ENCODE measurements at places on chromosomes 6 and 20.

DNA sequence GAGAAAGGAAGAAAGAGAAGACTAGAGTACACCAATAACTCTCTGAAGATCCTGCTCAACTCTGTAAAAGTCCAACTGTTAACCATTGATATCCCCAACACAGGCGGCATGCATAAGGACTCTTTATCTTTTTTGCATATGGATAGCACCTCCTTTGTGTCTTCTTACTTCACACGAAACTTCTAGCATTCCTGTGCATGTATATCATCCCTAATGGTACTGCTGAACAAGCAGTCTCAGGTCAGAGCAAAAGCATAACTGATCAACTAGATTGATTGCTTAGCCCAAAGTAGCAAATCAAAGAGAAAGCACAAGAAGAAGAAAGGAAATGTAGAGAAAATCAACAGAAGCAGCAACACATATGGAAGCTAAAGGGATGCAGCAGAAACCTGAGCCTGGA, 234.4 kb downstream of the SYNE1 start:
- DNase-seq: no peak

- DNase-seq: no peak
Measured at GRCh38 chr6:7532232-7532631, 9.2 kb upstream of the DSP start.

- peak; percentile 81 for DNase-seq
Measured at GRCh38 chr6:487956-488355, 96.4 kb downstream of the IRF4 start.

DNA sequence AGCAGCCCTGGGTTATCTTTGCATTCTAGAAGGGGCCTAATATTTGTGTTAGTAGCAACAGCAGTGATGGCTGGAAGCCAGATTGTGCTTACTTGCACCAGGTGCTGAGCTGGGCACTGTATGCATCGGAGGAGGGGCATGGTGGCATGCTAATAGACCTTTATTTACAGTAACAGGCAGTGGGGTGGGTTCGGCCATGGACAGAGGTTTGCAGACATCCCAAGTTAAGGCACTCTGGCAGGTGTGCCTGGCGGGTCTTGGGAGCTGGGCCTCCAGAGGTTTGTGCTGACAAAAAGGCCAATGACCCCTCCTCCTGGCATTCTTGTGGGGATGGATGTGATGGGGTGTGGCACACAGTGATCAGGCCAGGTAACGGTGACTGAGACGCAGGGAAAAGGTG, 39.0 kb upstream of the CD93 start:
- DNase-seq: peak; percentile 89
